ENCODE measurements at places on chromosomes 5 and 9.
A peak's percentile ranks its signal among the peaks of the same experiment; 100 is the strongest.

- DNase-seq: peak; percentile 31
Measured at GRCh38 chr5:151812757-151813309, 41.1 kb downstream of the G3BP1 start.

DNA sequence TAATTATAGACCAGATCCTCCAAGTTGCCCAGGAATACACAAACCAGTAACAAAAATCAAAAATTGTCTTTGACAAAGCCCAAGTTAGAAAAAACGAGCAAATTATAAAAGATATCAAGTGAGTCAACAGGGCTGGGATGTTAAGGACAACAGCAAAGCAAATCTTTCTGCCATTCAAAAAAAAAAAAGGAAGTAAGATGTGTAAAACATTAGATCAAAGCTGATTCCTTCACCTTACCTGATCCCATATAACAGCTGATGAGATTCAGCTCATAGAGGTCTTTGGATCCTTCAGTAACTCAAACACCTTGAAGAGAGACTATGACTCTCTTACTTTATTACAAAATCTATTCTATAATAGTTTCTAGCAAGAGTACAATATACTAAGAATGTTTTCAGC is 100.9 kb downstream of the STRBP start:
- no peak for DNase-seq

DNA sequence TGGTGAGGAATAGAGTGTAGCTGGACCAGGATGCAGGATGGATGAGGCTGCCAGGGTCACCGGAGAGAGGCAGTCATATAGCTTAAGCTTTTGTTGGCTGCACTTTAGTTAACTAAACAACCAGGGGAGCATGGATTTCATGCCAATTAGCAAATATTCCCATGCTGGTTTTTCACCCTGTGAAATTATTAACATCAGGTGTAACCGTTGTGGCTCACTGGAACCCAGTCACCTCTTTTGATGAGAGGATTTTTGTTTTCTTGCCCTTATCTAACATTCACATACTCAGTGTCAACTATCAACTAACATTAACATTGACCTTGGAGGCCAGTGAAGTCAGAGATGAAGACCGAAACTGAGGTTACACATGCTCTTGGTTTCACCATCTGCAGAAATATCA is 97.2 kb upstream of the BASP1 start:
- DNase-seq: no peak

GRCh38 chr5:43037636-43038495 is 2.3 kb downstream of the ANXA2R start:
- DNase-seq: peak; percentile 43

DNA sequence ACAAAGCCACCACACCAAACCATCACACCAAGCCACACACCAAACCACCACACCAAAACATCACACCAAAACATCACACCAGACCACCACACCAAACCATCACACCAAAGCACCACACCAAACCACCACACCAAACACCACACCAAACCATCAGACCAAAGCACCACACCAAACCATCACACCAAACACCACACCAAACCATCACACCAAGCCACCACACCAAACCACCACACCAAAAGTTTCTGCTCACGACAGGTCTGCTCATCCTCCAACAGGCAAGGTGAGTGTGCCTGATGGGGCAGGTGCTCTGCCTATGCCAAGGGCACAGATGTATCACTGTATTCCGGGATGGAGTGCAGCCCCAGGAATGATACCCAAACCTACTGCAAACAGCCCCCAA is 87.9 kb upstream of the FSTL4 start:
- no peak for DNase-seq

GRCh38 chr5:45692481-45692880 is 3.7 kb downstream of the HCN1 start:
- no peak for DNase-seq

DNA sequence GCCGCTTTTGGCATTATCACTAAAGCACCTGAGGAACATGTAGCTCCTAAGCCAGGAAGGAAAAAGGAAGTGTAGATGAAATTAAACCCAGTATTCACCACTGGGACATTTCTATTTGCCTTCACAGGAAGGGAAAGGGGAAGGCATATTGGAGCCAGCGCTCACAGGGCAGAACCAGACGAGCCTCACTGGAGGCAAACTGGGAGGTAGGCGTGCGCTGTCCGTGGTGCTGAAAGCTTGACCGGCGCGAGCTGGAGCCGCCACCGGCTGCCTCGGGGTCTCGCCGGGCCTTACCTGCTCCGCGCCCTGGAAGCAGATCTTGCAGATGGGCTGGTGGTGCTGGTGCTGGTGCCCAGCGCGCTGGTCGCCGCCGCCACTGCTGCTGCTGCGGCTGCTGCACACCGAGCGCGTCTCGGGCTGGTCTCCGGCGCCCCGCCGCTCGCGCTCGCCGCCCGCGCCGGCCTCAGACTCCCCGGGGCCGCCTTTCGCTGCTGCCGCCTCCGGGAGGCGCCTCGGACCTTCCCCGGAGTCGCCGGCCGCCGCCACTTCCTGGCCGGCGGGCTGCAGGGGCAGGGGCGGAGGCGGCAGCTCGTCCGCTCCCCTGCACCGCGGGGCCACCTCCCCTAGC is 732 bp downstream of the MARCHF11 start:
- DNase-seq: peak; percentile 79

GRCh38 chr5:78595458-78595921 is 53.1 kb downstream of the LHFPL2 start:
- DNase-seq: no peak

GRCh38 chr9:16064771-16065170 is 511.9 kb downstream of the CCDC171 start:
- no peak for DNase-seq

DNA sequence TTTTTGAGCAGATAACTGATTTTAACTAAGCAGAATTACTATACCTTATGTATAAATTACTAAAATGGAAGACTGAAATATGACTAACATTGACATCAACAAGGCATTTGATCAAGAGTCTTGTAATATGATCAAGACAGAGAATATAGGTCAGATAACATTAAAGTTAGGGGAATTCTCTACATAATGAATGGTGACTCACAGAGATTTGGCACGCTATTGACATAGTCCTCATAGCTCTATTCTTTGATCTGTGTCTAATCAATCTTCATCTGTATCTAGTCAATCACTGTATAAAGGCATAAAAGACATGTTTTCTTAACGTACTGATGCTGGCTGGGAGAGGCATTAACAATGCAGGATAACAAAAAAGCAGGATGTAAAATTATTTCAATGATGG is 17.4 kb downstream of the ABITRAM start:
- no peak for DNase-seq

GRCh38 chr9:134548618-134549017 is 93.0 kb upstream of the COL5A1 start:
- DNase-seq: no peak

GRCh38 chr9:117596678-117597077 is 107.5 kb upstream of the TLR4 start:
- no peak for DNase-seq

DNA sequence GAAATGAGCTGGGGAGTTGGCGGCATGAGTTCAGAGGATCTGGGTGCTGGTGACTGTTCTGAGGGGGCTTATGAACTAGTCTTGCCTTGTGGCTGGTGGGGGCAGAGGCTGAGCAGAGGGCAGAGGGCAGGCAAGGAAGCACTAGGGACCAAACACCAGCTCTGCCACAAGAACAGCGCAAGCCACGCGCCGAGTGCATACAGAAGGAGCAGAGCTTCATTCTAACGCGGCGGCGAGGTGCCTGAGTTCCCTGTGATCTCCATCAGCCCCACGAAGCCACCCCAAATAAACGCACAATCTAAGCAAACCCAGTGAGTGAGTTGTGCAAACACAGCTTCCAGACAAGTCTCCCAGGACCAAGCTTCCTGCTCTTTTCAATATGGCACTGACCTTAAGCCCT is 110.6 kb upstream of the ALDH1B1 start:
- no peak for DNase-seq

DNA sequence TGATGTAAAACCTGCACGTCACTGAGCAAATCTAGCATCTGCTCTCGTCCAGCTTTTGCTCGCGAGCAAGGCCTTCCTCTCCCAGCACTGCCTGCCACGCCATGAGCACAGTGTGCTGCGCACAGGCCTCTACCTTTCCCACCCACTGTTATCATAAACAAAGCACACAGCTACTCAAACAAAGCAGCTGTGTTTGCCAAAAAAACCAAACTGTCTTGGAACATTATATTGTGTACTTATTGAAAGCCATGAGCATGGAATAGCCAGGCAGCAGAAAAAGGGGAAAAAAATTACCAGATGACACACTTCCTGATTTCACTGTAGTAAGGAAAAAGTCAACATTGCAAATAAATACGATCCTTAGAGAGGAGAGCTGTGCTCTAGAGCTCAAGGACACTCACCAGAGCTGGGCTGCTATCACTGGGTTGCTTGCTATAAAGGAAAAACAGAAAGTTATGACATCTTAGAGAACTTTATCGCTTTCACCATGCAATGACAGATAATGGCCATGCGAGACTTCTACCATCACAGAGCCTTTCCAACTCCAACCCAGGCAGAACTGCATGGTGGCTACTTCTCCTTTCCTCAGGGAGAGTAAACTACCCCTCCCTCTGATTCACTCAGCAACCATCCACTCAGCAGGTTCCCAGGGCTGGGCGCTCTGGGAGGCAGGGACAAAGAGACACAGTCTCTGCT is 69.6 kb downstream of the EPB41L4B start:
- DNase-seq: no peak

DNA sequence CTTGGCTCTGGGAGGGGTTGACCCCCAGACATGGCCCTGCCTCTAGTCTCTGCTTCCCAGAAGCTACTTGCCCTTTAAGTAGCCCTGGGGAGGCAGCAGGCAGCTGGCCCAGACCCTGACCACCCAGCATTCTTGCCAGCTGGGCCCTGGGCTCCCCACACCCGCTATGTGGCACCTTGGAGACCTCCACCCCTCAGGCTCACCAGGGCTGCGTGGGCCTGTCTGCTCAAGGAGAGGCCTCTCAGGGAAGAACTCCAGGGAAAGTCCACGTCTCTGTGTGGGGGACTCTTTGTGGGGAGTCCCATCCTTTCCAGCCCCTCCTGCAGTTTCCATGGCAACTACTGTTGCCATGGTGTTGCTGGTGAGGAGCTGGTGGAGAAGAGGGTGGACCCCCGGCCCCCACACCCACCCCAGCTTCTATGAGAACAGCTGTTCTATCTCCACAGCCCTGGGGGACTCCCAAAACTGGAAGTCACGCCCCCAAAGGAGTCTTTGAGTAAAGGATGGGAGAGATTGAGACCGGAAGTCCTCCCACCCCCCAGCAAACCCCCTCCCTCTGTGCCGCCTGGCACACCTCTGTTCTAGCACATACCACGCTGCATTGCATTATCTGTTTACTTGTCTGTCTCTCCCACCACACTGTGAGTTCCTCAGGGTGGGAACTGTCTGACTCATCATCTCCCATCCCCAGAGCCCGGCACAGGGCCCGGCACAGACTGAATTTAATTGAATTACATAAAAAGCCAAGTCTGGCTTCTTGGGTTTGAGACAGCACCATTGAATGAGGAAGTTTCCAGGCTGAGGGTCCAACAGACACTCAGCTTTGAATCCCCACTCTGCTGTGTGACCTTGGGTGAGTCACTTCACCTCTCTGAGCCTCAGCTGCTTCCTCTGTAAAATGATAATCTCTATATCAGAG is 12.6 kb downstream of the DNM1 start:
- DNase-seq: peak; percentile 28

DNA sequence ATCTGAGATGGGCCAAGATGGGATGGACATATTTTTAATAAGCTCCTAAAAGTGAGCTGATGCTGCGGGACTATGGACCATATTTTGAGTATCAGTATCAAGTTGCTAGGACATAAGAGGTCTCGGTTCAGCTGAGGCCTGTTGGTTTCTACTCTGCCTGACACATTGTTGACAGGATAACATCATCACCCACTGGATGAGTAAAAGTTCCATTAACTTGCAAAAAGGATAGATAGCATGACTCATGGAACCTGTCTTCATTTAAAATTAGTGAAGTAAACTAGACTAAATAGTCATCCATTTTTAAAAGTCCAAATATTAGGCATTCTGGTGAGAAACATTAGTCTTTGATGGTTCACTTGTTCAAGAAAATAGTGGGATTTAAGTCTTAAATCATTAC is 33.3 kb downstream of the PARP8 start:
- DNase-seq: no peak

DNA sequence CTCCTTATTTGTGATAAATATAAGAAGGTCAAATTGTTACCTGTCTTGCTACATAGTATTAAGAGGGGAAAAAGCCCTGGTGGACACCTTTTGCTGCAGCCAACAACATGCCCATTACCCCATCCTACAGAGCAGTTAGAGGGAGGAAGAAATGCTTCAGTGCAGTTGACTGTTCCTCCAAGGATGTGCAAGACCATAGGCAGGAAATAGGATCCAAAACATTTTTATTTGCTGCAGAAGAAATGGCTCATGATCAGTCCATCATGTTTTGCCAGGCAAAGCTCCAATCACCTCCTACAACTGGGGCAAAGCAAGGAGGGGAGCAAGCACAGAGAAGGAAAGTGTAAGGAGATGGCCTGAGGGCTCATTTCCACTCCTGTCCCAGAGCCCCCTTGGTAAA is 399.1 kb upstream of the PIK3R1 start:
- no peak for DNase-seq

GRCh38 chr5:4480528-4481349 is 659.4 kb upstream of the ADAMTS16 start:
- DNase-seq: peak; percentile 13

DNA sequence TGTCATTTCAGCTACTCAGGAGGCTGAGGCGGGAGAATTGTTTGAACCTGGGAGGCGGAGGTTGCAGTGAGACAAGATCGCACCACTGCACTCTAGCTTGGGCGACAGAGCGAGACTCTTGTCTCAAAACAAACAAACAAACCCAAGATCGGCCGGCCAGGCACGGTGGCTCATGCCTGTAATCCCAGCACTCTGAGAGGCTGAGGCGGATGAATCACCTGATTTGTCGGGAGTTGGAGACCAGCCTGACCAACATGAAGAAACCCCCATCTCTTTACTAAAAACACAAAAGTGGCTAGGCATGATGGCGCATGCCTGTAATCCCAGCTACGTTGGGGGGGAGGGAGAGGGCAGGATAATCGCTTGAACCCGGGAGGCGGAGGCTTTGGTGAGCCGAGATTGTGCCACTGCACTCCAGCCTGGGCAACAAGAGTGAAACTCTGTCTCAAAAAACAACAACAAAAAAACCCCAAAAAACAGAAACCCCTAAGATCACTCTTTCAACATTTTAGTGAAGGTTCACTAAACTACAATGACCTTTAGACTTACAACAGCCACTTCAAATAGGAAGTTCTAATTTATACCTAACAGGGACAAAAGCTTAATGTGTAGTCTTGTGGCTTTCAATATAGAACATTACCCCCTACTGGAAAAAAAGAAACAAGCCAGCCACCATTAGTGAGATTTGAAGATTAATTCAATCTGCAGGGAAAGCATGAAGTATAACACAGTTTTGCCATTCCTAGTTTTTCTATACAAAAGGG is 7.0 kb downstream of the HSPA9 start:
- no peak for DNase-seq

GRCh38 chr5:759111-759751 is 25.3 kb downstream of the ZDHHC11B start:
- DNase-seq: peak; percentile 5
